Hematopoietic multipotent progenitor cell treated with erythropoietin and hydrocortisone succinate and interleukin-3 and kit ligand, for 4 days (in vitro differentiated cells): ENCODE measurements at places on chromosomes 13 and 19.

DNA sequence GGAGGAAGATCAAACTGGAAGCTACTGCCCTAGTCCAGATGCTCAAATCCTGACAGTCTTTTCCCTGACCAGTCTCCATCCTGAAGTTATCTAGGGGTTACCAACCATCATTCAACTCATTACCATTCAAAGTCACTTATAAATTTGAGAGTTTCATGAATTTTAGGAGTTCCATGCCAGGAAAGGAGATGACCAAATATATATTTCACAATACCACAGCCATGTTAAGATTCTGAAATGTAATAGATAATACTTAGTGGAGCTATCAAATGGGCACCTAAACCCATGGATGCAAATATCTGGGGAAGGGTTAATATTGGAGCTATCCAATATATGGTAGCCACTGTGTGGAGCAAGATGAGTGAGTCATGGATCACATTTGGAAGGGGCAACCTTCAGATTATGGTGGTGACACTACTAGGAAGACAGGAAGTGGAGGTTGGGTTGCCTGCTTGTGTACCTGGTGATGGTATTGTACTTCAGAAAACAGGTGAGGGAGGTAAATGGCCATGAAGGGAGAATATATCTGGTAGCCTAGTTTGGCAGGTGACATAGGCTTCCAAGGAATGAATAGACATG lies 18.7 kb downstream of the ZNF586 start:
- no peak for DNase-seq

GRCh38 chr19:2443785-2444182 lies 13.0 kb downstream of the LMNB2 start:
- no peak for DNase-seq

DNA sequence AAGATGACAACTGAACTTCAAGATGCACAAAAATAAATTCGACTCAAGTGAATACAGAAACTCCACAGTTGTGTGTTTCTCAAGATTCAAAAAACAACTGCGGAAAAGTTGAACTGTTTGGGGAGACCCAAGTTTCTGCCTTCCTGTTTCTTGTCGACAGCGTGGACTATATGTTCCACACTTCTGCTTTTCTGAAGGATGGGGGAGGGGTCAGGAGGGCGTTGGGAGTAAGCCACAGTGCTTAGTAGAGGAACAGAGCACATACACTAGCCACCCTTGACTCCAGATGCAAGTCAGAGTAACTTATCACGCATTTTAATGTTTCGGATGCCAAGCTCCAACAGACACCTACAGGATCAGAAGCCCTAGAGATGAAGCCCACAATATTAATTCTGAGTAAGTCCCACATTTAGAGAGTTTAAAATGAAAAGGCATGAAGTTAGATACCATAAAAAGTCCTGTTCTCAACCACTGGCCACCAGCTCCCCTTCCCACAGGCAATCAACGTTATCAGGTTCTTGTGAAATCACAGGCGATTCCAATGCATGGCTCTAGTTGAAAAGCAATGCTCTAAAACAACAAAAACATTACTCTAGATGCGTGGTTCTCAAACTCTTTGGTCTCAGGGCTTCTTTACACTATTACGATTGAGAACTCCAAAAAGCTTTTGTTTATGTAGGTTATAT lies 4.2 kb downstream of the TUBGCP3 start:
- peak; percentile 96 for DNase-seq

GRCh38 chr13:26327940-26328725 lies 74.2 kb downstream of the CDK8 start:
- DNase-seq: no peak

DNA sequence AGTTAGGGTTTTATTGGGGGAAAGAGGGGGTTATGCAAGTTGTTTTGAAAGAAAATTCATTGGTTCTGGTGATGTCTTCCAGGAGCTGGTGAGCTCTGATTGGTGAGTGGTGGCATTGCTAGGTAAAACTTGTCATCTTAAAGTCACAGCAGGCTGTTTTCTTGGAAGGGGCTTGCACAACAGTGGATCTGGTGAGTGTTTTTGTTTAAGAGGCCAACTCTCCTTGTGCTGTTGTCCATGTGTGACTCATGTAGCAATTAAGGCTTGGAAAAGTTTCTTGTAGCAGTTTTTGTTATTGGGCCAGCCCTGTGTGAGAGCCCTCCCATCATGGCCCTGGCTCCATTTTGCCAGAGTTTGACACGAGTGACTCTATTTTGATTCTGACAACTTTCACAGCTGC lies 109.4 kb downstream of the RFC3 start:
- DNase-seq: no peak

DNA sequence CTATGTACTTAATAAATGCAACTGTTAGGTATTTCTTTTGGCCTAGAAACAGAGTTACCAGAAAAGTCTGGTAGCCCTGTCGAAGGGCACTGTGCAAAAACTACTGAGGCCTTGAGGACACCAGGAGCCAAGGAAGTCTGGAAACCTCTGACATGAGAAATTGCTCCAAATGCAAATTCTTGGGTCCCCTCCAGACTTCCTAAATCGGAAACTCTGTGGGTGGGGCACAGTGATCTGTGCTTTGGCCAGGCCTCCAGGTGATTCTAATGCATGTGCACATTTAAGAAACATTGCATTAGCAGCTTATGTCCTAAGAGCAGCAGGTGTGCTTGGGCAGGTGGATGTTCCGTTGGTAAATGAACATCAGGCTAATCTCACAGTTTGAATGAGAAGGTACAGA lies 50.0 kb downstream of the STARD13 start:
- DNase-seq: no peak

DNA sequence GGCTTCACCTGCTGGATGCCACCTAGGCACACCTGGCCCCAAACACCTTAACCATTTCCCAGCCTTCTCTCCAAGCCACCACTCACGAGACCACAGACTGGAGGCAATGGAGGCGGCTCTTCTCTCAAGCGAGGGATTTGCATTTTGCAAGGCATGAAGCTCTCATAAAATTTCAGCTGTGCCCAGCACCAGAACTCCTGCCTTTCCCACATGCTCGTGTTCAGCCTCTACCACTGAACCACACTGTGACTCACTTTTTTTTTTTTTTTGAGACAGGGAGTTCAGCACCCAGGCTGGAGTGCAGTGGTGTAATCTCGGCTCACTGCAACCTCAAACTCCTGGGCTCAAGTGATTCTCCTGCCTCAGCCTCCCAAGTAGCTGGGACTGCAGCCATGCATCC lies 10.6 kb downstream of the NANOS3 start:
- no peak for DNase-seq

DNA sequence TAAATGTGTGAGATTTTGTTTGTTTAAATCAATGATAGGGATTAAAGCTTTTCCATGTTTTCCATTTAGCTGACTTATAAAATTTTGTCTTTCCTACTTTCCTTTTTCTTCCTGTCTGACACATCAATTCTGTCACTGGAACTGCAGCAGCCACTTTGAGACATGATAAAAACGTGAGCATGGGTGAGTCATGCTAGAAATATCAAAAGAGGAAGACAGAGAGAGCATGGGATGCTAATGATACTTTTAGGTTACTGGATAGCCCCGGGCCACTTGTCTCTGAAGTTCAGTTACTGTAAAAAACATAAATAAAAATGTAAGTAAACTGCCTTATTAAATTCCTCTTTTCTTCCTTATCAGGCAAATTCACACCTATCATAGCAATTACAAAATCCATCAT lies 1332.0 kb upstream of the PCDH20 start:
- no peak for DNase-seq

- no peak for DNase-seq
These were observed 64.5 kb upstream of the SLC10A2 start for GRCh38 chr13:103130681-103131210.

DNA sequence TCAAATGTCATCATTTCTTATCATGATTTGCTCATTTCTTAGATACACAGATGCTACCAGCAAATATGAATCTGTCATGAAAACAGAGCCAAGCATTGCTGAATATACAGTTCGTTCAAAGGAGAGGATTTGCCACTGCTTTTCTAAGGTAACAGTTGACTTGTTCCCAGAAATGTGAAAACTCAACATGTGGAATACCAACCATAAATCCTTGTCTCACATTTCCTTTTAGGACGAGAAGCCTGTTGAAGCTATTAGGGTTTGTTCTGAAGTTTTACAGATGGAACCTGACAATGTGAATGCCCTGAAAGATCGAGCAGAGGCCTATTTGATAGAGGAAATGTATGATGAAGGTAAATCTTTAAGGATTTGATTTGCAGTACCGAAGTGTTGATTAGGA lies 86.7 kb downstream of the DNAJC3 start:
- DNase-seq: no peak

- peak; percentile 10 for DNase-seq
These were observed 515.8 kb downstream of the KLF12 start for GRCh38 chr13:73618275-73618865.

DNA sequence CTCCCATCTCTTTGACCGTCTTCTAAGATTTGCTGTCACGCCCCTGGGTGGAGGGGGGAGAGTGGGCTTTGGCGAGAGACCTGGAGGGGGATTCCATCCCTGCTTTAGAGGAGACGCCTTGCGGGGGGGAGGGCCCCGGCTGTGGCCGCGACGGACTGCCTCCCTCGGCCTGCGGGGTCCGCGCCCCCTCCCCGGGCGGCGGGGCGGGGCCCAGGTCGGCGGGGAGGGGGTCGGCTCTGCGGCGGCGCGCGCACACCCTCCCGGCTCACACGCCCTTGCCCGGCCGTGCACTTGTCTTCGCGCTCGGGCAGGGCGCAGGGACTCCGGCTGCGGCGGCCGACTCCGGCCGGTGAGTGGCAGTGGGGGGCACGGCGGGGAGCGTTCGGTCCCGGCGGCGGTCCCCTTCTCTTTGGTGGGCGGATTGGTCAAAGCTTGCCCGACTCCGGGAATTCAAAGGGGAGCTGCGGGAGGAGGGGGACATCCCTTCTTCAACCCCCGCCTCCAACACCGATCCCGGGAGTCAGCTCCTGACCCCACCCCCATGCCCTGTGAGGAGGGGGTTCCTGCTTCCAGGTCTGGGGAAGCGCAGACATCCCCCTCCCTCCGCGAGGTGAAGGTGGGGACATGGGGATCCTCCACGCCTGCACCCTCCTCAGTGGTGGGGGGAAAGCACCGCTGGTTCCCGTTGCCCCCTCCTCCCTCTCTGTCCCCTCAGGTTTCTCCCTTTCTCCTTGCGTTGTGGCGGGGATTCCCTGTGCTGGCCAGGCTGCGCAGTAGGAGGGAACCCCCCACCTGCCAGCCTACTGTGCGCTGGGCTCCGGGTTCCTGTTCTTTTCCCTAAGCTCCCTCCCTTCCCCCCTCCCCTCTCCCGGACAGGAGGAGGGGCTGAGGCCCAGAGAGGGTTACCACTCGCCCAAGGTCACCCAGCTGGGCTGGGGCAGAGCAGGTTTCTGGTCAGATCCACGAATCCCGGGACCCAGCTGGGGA lies 14.6 kb upstream of the KCNN1 start:
- no peak for DNase-seq

- no peak for DNase-seq
These were observed 423.8 kb downstream of the KLF5 start for GRCh38 chr13:73482556-73482955.

GRCh38 chr19:55086730-55087541 lies 11.3 kb downstream of the EPS8L1 start:
- DNase-seq: peak; percentile 84

- peak; percentile 84 for DNase-seq
These were observed 26.8 kb downstream of the PPP5C start for GRCh38 chr19:46373491-46374359.

GRCh38 chr13:64538711-64539110 lies 2691.4 kb downstream of the PCDH9 start:
- DNase-seq: no peak

DNA sequence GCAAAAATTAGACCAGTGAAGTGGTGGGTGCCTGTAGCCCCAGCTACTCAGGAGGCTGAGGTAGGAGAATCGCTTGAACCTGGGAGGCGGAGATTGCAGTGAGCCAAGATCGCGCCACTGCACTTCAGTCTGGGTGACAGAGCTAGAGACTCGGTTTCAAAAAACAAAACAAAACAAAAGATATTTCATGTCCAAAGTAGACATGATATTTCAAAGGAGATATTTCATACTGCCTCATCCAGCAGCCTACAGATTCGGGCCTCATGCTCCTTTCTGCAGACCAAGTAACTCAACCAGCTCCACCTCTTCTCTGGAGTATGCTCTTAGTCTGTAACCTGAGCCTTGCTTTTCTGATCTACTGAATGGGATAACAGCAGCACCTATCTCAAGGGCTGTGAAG lies 15.0 kb downstream of the ZC3H4 start:
- no peak for DNase-seq

GRCh38 chr13:35747594-35747993 lies 271.1 kb upstream of the MAB21L1 start:
- no peak for DNase-seq

DNA sequence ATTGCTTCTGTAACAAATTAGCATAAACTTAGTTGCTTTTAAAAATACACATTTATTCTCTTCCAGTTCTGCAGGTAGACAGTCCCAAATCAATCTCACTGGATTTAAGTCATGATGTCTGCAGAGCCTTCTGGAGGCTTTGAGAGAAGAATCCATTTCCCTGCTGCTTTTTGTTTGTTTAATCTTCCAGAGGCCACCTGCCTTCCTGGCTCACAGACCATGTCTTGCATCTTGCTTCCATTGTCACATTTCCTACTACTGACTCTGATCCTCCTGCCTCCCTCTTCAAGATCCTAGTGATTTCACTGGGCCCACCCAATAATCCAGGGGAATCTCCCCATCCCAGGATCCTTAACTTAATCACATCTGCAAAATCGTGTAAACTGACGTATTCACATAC lies 473.3 kb downstream of the ITGBL1 start:
- no peak for DNase-seq

DNA sequence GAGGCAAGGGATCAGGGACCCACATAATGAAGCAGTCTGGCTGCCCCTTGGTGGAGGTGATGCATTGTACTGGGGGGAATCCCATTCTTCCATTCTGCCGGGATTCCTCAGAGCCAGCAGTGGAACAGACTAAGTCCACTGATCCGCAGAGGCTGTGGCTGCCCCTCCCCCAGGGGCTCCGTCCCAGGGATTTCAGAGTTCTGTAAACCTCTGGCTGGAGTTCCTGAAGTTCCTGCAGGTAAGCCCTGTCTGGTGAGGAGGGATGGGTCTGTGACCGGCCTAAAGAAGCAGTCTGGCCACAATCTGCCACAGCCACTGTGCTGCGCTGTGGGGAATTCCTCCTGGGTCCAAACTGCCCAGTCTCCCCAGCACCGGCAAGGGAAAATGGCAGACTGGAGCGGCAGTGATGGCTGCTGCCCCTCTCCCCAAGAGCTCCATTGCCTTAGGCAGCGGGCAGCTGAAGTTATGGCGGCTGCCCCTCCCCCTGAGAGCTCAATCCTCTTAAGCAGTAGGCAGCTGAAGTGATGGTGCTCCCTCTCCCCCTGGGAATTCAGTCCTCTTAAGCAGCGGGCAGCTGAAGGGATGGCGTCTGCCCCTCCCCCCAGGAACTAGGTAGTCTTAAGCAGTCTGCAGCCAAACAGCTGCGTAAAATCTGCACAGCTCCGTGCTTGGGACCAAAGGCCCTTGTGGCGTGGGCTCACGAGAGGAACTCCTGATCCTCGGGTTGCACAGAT lies 155.7 kb downstream of the PCDH17 start:
- no peak for DNase-seq

- DNase-seq: no peak
These were observed 2.8 kb downstream of the ACP5 start for GRCh38 chr19:11574689-11575088.
